ENCODE measurements at places on chromosomes 5 and 9.
A peak's percentile ranks its signal among the peaks of the same experiment; 100 is the strongest.

- DNase-seq: no peak
Measured at GRCh38 chr9:124213396-124213795, 44.4 kb upstream of the NEK6 start.

DNA sequence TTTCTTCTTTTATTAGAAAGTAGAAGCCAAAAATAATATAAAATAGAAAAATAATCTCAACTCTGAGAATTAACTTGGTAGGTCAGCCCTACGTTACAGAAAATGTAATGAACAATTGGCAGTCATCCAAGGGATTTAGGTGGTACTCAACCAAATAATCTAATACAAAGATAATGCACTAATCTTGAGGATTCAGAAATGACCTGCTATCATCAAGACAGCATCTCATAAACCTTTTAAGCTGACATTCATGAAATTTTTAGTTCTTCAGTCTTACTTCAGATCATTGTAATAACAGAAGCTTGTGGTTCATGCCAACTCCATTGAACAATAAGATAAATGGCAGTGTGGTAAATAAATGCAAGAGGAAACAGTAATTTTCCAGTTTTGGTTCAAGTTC is 1058.0 kb downstream of the MAT2B start:
- no peak for DNase-seq

DNA sequence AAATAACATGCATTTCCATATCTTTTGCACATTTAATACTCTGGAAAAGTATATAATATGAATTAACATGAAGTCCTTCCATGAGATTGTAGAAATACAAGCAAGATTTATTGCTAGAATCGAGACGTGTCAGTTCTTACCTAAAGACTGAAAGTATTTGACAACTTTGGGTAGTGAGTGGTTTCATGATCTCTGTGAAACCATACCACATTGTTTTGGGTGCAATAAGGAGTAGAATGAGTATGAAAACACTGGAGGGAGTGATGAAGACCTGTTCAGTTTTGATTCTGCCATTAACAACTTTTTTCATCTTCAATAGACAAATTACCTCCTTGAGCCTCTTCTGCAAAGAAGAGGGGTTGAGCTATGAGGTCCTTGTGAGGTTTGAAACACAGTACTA is 133.7 kb downstream of the NUDT12 start:
- DNase-seq: no peak

- DNase-seq: no peak
Measured at GRCh38 chr5:173916233-173916632, 28.1 kb downstream of the CPEB4 start.

GRCh38 chr5:63053019-63053638 is 474.5 kb downstream of the LRRC70 start:
- DNase-seq: peak; percentile 2

- DNase-seq: no peak
Measured at GRCh38 chr5:177070536-177071191, 16.1 kb upstream of the FGFR4 start.

DNA sequence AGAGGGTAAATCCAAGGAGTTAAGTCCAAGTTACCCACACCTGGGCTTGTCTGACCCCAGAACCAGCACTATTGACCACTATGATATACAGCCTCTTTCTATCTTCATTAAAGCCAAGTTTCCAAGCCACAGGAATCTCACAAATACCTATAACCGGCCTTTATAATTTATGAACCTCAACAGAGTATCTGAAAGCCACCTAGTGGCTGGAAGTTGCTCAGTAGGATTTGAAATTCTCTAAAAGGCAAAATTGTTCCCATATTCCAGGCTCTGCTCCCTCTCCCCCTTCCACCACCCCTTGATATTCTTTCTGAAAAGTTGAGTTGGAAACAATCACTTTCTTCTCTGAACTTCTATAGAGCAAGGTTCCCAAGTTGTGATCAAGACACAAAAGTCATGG is 106.4 kb upstream of the GPR151 start:
- peak; percentile 1 for DNase-seq

GRCh38 chr5:90983148-90983547 is 400.0 kb downstream of the ARRDC3 start:
- peak; percentile 91 for DNase-seq

- peak; percentile 80 for DNase-seq
Measured at GRCh38 chr9:129596541-129597331, 24.2 kb downstream of the C9orf50 start.

DNA sequence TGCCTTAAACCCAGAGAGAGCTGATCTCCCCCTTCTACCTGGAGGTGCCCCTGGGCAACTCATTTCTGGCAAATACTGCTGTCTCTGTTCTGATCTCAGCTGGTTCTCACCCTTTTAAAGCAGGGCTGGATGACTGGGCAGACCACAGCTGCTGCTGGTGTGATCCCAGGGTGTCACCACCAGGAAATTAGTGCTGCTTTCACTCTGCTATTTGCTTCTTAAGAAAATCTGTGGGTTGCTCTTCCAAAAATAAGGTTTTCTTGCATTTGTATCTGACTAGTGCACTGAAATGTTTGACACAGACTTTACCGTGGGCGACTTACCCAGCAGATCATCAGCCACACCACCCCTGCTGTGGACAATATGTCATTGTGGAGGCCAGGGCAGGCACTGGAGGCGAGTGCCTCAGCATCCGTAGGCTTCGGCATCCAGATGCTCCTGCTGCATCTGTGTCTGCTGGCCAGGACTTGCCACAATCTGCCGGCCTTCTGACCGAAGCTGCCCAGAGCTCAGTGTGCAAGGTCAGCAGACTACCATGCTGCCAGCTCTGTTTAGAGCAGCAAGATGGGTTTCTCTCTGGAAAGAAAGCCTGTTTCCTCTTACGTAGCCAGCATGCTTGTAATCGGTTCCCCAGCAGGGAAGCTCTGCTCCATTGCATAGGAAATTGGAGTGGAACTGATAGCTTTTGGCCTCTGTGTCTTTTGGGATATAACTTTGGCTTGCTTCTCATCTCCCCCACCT is 13.6 kb downstream of the ARHGAP26 start:
- no peak for DNase-seq

DNA sequence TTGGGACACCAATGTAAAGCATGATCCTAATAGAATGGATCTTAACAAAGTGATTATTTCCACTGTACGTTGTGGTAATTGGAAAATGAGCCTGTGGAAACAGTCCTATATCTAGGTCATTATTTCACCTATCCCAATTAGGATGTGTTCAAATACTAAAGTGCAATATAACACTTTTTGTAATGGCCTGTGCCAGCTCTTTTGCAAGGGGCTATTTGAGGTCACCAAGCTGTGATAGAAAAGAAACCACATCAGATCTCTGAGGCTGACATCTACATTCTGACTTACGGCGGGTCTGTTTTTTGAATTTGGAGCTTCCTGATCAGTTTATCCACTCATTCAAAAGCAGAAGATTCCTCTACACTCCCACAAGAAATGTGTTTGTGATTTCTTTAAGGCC is 150.0 kb downstream of the TLE1 start:
- DNase-seq: no peak

DNA sequence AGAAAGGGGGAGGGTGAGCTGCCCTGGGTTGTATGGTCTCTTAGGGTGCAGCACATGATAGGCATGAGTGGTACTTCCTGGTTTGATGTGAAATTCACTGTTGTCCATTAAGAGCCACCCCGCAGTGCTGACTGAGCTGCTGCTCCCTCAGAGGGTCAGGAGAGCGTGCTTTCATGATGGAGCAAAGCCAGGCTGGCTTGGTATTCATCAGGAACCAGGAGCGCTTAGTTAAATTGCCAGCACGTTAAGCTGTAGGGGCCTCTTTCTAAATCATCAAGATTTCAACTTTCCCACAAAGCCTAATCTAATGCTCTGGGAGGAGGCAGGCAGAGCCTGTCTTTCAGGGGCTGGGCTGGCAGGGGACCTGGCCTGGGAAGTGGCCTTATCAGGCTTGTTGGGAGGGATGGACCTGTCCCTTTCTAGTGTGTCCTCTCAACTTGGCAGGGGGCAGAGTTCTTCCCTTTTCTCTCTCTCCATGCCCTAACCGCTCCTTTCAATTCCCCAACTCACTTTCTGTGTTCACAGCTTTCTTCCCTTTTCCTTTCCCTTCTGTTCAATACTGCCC is 7.9 kb downstream of the CYSTM1 start:
- DNase-seq: peak; percentile 49

DNA sequence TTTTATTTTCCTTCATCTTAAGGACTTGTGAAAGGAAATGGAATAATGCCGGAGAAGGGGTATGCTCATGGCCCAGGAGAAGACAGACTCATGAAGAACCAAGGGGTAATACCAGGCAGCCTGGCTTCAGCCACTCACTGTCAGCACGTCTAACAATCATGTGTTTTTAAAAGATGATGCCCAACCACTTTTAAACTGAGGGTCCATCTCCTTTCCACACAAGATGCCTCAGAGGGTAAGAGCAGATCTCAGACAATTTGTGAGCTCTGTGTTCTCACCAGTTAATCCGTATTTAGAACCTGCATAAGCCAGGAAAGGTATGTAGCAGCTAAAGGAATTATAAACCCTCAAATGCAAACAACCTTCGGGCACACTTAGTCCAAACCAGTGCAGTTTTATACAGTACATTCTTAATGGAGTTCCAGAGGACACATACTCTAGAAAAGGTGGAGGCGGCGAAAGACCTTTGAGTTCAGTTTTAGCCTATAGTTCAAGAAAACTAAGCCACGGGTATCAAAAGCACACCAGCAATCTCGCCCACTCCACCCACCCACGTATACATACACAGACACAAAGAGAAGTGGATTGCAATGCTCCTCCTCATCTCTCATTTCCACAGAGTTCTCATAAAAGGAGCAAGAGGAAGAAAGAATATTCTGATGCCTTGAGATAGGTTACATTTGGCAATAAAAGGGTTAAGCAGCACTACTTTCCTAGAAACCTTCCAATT is 2.6 kb downstream of the DIAPH1 start:
- no peak for DNase-seq

DNA sequence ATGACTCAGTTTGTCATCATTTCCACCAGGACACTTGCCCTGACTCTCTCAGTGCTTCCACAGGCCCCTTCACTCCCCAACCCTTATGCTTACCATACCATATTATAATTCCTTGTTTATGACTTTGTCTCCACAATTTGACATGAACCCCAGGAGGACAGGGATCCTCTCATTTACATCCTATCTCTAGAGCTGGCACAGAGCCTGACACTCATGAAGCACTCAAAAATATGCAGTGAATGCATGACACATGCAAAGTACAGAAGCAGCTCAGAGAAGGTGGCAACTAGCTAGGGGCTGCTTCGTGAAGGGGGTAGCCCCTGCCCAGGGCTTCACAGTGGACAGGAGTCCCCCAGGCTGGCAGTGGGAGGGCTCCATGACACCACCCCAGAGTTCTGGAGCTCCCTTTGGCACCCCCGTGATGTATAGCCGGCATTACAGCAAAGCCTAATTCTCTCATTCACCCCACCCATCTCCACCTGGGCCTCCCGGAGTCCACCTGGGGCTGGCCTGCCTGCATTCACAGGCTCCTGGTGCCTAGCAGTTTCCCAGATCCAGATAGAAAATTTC is 112.0 kb upstream of the SPOCK1 start:
- peak; percentile 30 for DNase-seq

- DNase-seq: no peak
Measured at GRCh38 chr5:12354686-12355085, 450.4 kb upstream of the CTNND2 start.

- no peak for DNase-seq
Measured at GRCh38 chr5:98602534-98603112, 170.8 kb upstream of the RGMB start.

GRCh38 chr5:93791518-93791972 is 50.1 kb upstream of the POU5F2 start:
- DNase-seq: peak; percentile 16

GRCh38 chr5:131242728-131243255 is 21.1 kb upstream of the CDC42SE2 start:
- DNase-seq: peak; percentile 82

DNA sequence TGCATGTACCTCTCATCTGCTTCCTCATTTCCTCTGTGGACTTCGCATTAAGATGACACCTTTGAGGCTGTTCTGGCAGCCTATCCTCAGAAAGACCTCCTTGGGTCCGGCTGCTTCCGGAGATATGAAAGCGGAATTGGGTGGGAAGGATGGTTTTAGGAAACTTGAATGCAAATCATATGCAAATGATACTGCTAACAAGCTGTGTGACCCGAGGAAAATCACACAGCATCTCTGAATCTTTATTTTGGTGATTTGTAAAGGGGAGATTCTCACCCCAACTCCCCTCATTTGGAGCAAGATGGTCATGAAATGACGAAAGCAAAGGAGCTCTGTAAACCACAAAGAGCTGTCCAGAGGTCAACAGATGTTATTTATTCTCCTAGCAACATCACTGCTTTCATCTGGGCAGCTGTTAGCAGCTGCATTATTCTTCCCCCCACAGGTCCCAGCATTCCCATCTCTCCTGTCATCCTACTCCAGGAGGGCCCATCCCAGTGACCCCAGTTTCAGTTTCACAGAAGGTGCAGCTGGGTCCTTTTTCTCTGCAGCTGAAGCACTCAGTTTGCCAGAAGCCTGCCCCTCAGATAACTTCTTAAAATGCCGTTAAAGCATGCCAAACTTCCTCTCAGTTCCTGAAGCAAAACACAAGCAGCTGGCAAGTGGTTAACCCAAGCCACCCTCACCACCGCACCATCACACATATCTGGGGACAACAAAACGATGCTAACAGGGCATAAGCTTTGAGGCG is 269.5 kb downstream of the SEC61B start:
- DNase-seq: peak; percentile 62

Data from fibroblast of upper back skin (primary cell).